ENCODE measurements at places on chromosomes 2 and 18.

- DNase-seq: no peak
These were observed 565.2 kb upstream of the ID2 start for GRCh38 chr2:8116661-8117060.

- DNase-seq: no peak
These were observed 80.1 kb upstream of the MAP3K20 start for GRCh38 chr2:172995323-172996244.

- DNase-seq: no peak
These were observed 36.4 kb downstream of the COL3A1 start for GRCh38 chr2:189010536-189010935.

- DNase-seq: no peak
These were observed 9.3 kb downstream of the TGOLN2 start for GRCh38 chr2:85318222-85319074.

DNA sequence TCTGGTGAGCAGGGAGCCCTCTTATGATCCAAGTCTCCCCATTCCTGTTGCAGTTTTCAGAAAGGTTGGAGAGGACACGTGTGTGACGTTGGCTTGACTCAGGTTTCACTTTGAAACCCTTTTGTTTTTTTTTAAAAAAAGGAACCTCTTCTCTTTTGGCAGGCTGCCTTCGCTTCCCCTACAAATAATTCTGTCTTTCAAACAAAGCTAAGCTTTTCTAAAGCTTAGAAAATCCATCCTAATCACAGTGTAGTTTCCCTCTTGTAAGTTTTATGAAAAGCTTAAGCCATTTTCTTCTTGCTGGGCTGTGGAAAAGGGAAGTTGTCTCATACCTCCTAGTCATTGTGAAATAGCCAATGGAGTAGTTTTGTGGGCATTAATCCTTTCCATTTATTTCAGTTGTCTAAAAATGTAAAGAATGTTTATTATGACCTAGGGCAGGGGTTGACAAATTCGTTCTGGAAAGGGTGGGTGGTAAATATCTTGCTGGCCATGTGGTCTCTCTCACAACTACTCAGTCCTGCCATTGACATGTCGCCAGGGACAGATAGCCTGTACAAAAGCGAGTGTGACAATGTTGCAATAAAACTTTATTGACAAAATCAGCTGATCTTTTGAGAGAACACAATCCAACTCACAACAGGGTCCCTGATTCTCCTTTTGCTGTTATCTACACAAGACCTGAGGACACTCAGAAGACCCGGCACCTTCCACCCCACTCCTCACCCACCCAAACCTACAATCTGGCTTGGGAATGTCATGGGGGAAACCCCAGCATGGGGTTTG is 878.8 kb downstream of the RNF144A start:
- DNase-seq: peak; percentile 78

- DNase-seq: peak; percentile 13
These were observed 8.7 kb upstream of the RPRD1A start for GRCh38 chr18:36075862-36076587.

DNA sequence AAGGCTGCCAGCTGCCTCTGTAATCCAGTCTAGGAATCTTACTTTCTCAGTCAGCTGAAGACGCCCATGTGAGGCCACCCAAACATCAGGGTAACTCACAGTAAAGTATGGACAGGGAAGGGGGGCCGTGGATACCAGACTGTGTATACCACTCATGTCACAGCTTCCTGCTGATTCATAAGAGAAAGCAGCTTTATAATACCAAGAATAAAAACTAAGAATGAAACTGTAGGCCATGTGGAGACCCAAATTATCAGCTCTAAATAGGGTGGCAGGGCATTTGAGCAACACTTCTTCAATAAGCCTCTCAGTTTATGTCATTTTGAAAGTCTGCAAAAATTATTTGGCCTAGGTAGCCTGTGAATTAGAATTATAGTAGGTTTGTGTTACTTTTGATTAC is 115.0 kb upstream of the CDCA7 start:
- DNase-seq: no peak

GRCh38 chr2:180707175-180707883 is 273.1 kb upstream of the UBE2E3 start:
- DNase-seq: peak; percentile 79

- DNase-seq: no peak
These were observed 126.3 kb upstream of the OSR1 start for GRCh38 chr2:19484736-19485135.

DNA sequence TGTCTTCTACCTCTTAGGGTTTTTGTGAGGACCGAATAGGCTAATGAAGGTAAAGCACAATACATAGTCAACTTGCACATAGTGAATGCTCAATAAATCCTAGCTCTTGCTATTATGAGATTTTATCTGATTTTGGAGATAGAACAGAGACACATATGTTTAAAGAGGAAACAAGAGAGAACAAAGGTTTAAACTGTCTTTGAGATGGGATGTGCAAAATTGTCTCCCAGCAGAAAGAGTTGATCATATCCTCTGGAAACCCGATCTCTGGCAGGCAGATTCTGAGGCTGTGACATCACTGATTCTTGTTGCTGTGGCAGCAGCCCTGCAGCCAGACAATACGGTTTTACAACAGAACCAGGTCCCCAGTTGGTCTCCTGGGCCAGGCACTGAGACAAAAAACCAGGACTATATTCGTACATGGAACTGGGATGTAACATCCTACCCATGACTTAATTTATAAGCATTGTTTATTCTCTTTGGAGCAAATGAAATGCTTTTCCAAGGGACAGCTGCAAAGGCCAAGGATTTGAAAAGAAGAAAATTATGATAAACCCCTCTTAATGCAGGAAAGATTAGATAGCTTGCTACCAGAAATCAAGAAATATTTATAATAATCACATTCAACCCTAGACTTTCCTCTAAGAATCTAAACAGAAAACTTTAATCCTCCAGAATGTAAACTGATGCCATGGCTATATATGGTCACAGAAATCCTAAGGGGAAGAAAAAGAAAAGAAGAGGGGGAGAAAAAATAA is 80.2 kb downstream of the SLC8A1 start:
- no peak for DNase-seq

GRCh38 chr2:163173591-163173990 is 335.0 kb upstream of the KCNH7 start:
- no peak for DNase-seq

DNA sequence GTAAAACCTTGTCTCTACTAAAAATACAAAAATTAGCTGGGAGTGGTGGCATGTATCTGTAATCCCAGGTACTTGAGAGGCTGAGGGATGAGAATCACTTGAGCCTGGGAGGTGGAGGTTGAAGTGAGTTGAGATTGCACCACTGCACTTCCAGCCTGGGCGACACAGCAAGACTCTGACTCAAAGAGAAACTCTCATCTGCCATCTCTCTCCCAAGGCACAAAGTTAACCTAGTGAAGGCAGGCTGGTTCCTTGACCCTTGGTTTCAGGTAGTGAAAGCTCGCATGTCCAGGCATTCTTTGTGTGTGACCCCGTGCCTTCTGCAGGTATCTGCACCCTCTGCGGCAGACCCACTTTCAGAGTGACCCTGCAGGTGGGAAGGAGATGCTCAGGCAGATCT is 100.0 kb downstream of the WDSUB1 start:
- DNase-seq: no peak

DNA sequence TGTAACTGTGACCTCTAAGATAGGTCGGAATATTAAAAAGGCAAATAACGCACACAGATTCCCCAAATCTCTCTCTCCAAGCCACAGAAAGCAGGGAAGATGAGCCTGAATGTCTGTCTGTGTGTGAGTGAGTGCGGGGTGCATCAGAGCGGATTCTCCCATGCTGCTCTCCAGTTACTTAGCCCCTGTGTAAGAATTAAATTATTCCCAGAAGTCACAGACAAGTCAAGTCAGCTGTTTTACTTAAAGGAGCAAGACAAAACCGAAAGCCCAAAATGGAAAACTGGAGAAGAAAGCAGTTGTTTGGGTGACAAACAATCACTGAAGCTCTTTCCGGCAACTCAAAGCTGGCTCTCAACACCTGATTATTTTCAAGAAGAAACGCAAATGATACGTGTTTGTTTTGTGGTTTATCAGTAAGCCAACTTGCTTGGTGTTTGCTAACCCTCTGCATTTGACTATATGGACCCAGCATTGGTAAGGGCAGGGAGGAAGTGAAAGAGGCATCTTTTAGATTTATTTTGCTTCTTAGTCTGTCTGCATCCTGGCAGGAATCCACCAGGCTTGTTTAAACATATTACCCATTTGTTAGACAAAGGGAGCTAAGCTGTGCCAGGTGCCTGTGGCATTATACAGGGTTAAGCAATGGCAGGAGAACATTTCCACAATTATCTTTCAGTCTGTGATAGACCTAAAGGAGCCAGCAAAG is 121.5 kb upstream of the CREB1 start:
- no peak for DNase-seq

DNA sequence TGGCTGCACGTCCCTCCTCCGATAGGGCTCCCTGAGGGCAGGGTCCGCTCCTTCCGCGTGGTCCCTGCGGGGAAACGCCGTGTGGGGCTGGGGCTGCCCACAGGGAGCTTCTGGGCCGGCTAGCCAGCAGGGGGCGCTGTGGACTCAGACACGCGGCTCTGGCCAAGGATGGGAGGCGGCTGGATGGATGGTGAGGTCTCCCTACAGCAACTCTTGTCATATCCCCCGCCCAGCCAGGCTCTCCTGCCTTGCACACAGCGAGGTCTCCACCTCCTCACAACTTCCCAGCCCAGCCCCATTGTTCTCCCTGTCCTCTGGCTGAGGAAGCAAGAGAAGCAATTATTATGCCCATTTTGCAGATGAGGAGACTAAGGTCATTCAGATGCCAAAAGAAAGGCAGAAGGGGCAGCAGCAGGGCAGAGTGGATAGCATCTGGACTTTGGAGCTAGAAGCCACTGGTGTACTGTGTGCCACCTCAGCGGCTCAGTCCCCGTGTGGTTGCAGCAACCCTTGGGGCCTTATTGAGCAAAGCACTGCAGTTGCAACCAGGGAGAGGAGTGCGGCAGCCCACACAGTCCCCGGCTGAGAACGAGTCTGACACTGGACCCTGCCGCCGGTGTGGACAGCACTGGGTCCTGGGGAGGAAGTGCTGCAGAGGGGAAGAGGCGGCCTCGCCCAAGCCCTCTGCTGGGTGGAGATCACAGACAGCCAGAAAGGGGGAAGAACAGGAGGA is 99.0 kb downstream of the ZFP36L2 start:
- peak; percentile 18 for DNase-seq

DNA sequence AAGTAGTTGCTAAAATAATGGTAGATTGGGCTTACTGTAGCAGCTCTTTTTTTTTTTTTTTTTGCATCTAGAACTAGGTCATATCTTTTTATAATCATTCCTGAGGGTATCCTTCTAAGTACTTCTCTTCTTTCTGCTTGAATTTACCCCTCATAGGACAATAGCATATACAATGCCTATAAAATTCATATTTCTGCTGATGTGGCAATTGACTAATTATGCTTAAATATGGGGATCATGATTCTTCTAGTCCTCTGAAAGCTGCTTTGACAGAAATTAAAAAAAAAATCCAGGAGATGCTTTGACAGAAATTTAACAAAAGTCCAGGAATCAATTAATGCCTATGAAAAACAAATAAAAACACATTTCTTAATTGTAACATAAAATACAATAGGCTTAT is 358.4 kb downstream of the CCDC85A start:
- DNase-seq: no peak

DNA sequence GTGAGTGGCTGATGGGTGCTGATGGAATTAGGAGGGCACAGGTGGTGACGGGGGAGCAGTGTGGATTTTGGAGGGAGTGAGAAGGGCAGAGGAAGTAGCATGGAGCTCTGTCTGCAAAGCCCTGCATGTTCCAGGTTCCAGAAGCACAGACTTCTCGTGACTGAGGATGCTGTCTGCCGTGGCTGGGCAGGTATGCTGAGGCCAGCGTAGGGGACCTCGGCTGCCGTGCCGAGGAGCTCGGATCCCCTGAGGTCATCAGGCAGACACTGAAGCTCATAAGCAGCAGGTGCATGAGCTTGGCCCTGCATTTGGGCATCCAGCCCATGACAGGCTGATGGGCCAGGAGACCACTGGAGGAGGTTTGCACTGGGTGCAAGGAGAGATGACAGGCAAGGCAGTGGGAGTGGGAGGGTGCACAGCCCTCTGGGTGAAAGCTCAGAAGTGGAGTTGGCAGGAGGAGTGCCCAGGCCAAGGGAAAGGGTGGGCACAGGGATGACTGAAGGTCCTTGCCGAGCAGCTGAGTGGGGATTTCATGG is 215.3 kb downstream of the SH3RF3 start:
- DNase-seq: no peak

DNA sequence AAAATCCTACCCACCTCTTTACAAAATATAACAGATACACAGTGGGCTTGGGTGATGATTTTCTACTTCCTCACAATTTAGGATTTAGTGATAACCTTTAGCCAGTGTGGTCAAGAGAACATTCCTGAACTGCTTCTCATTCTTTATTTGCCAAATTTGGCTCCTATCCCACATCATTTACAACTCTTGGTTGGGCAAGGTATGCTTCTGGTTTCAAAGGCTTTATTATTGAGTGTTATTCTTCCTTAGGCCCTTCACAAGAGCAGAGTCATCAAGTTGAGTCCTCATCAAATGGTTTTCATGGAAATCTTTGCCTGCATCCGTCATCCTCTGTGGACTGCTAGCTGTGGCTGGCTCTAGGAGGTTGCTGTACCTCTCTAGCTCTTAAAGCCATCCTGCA is 472.0 kb upstream of the ETAA1 start:
- no peak for DNase-seq

GRCh38 chr2:42810971-42811811 is 18.8 kb upstream of the HAAO start:
- DNase-seq: peak; percentile 43

DNA sequence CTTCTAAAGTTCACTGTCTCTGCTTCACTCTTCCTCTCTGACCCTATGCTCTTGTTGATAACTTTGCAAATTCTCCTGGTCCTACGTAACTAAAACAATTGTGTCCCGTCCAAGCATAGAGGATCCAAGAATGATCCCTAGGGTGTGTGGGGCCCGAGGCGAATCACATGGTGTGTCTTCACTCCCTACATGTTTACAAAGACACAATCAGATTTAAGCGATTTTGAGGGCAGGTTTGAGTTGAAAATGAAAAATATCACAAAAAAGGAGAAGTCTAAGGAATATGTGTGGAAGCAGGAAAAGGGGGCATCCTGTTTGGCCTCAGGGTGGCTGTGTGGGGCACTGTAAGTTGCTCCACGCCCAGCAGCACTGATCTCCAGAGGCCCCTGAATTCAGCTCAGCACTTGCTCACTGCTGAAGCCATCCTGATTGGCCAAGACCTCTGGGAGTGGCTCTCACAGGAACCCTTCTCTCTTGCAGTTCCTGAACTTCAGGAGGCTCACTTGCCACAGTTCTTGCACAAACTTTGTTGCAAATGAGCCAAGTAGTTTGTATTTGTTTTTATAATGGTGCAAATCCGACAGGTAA is 363.6 kb downstream of the ZNF521 start:
- no peak for DNase-seq

DNA sequence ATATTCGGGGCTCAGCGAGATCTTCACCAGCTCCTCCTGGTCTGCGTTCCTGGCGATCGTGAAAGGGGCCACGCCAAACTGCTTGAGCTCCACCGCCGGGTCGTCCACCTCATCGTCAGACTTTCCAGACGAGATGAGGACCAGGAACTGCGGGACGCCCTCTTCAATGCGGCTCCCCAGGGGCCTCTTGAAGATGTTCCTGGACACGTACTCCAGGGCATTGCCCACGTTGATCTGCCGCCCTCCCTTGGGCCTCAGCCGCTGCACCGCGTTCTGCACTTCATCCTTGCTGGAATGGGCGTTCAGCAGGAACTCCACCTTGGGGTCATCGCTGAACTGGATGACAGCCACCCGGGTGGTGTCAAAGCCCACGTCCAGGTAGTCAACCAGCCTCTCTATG is 42.1 kb downstream of the COL6A3 start:
- DNase-seq: no peak

Measured in AML-193 (cell line).